CD4-positive, alpha-beta T cell (primary cell): ENCODE measurements at places on chromosomes 6 and 20.

- DNase-seq: peak; percentile 60
Observed at GRCh38 chr6:12012558-12013306, 620 bp downstream of the HIVEP1 start.

DNA sequence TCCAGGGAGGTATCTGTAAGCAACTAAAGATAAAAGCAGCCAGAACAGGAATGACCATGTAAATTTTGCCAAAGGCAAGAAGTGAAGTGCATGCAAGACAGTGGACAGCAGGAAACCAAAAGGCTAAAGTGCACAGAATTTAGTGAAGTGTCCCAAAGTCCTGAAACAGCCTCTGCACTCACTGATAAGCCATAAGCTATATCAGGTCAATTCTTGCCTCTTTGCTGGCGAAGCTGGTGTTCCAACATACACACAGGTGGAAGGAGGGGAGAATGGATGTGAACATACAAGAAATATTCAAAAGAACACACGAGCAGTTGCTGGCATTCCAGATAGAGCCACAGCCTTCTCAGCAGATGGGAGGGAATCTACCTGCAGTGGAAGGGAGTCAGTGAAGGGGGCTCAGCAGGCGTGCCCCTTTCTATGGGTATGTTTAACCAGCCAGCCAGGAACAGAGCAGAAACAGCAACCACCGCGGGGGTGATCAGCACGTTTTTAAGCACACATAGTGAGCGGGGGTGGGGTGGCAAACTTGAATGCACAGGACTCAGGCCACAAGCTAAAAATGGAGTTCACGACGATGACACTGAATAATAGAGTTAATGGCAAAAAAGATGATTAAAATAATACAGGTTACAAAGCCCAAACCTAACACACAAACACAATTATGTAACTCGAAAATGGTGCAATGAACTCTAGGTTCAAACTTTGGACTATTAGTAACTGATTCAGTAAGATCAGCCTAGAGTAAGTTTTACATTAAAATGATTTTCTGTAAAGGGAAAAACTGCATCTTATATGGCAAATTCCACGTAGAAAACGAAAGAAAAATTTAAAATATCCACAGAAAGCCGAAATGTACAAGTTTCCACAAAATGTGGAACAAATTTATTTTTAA, 1.2 kb downstream of the ECI2 start:
- DNase-seq: no peak

- DNase-seq: no peak
Observed at GRCh38 chr20:58646703-58647102, 4.4 kb upstream of the STX16 start.

- no peak for DNase-seq
Observed at GRCh38 chr6:71599359-71599758, 287.0 kb upstream of the RIMS1 start.
